ENCODE measurements at places on chromosomes 12 and 14.

- no peak for DNase-seq
Observed at GRCh38 chr12:53061404-53062010, 11.6 kb downstream of the TNS2 start.

DNA sequence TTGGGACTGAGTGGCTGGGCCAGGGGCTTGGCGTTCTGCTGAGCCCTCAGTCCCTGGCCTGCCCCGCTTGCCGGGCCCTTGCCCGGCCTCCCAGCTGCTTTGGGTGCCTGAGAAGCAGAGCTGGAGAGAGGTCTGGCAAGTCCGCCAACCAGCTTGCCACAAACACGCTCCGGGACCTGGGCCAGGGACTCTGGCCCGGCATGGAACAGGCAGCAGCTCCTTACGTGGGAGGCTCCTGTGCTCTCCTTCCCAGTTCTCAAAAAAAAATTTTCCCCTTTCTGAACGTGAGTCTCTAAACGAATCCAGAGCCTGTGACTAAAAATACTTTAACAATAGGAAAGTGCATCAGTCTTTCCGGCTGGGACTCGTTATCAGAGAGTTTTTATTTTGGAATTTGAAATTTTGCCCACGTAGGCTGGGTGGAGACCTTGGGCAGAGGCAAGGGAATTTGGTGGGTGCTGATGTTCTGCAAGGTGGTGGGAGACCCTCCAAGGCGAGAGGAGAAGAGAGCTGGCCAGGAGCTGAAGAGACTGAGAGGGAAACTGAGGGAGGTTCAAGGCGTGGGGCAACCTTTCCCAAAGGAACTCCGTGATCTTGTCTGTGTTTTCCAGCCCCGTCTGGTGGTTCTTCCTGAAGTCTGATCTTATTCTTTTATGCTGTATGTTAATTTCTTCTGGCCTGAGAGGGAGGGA is 6.8 kb upstream of the NR4A1 start:
- no peak for DNase-seq

DNA sequence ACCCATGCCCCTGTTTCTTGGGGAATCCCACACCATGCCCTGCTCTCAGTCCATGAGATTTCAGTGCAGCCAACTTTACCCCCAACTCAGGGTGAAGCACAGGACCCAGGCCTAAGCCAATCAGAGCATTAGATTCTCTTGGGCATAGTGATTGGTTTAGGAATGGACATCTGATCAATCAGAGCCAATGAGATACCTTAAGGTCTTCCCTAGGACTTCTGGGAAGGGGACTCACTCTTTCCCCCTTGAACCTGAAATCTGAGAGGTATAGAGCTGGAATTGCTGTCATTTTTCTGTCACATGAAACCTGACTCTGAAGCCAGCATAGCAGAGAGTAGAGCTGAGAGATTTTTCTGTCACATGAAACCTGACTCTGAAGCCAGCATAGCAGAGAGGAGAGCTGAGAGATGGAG is 127.1 kb downstream of the ZFP36L1 start:
- no peak for DNase-seq

- no peak for DNase-seq
Observed at GRCh38 chr12:28998662-28999120, 150.4 kb upstream of the FAR2 start.

DNA sequence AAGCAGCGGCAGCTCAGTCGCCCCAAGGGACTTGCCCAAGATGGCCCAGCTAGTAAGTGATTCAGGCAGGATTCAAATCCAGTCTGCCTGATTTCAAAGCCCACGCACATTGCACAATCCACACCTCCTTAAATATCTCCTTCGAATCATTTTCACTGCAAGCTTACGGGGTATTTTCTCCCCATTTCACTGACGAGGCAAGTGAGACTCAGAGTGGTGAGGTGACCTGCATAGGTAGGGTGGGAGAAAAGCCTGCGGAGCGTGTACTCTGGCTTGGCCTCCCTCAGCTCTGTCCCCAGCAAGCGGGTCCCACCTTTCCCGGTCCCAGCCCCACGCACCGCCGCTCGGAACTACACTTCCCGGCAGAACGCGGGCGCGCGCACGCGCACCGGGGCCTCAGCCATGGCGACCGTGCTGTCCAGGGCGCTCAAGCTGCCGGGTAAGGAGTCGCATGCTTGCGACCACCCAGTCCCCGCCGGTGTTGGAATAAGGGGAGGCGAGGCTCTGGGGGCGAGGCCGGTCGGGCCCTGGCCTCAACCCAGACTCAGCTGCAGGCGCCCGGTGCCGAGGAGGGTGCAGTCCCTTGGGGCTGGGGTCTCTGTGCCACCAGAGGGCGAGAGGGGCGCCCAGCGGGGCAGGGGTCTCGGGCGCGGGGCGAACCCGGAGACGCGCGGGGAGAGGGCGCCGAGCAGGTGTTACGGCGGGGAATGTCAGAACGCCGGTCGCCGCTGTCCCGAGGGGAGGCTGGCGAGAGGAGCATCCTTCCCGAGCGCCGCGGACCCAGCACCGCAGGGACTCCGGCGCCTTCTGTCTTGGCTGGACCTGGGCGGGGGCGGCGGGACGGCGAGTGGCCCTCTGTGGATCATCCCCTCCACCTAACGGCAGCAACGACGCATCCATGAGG is at the start of gene FAM234B:
FAM234B (plus strand) TSS at position 380 of the 904 bp plus-strand sequence; CDS start at position 403, 23 bp downstream.
- peak; percentile 63 for DNase-seq

DNA sequence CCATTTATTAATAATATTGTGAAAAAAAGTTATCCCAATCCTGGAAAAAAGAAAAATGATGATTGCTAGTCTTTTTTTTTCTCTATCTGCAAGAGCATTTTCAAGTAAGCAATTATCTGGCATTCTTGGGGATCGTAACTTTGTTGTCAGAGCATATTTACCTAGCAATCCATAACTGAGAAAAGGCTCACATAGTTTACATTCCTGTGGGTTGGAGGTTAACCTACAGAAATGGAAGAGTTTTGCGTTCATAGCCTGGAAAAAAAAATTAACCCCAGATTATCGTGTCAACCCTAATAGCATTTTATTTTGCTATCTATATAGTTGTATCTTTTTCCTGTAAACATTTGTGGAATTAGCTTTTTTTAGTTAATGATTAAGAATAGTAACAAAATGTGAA is 292.3 kb downstream of the DAD1 start:
- no peak for DNase-seq

DNA sequence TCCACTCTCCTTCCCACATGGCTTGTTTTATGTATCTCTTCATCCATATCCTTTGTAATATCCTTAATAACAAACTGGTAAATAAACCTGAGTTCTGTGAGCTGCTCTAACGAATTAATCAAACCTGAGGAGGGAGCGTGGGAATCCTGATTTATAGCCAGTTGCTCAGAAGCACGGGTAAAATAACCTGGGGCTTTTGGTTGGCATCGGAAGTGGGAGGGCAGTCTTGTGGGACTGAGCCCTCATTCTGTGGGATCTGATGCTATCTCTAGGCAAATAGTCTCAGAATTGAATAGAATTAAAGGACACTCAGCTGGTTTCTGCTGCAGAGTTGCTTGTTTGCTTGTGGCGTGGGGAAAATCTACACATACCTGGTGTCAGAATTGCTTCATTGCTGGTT is 17.5 kb upstream of the LDHB start:
- no peak for DNase-seq

DNA sequence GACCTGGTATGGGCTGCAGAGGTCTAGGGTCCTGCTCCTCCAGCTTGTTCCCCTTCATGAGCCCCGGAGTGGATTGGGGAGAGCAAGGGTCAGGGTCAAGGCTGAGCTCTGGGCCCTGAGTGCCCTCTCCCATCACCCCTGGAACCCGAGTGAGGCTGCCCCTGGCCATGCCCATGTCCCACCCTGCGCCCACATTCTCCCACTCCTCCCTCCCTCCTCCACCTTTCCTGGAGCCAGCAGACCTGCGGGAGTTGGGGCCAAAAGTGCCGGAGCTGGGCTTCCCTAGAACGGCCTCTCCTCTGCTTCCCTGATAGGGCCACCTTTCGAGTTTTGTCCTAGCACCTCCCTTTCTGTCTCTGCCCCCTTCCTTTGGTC is 590 bp downstream of the SCNN1A start:
- no peak for DNase-seq

DNA sequence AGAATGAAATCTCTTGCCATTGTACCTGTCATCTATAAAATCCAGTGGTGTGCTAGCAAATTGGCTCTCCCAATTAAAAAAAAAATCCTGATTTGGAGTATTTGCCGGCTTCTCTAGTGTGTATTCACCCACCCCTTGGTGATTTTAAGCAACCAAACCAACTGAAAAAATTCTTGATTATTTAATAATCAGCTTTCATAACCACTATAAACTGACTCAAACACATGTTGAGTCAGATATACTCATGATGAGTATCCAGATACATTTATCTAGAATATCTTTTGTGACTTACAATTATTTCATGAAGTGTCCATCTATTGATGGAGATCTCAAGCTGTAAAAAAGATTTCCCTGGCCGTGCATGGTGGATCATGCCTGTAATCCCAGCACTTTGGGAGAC is 205.4 kb downstream of the RASSF9 start:
- DNase-seq, result no peak

DNA sequence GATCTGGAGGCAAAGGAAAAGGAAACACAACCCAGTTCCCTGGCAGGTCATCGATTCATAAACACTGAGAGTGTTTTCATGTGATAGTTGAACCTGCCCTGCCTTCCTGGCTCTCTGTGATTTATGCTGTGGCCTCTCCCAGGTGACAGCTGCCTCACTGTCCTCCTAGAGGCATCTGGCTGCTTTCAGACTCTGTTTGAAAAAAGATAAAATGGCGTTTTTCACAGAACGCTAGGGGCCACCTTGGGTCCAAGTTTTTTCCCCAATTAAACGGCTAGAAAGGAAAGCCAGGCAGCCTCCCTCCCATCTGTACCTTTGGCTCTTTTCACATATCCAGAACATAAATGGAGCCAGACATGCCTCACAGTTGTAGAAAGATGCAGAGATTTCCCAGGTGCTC is 252.6 kb upstream of the CCDC196 start:
- DNase-seq, result no peak

DNA sequence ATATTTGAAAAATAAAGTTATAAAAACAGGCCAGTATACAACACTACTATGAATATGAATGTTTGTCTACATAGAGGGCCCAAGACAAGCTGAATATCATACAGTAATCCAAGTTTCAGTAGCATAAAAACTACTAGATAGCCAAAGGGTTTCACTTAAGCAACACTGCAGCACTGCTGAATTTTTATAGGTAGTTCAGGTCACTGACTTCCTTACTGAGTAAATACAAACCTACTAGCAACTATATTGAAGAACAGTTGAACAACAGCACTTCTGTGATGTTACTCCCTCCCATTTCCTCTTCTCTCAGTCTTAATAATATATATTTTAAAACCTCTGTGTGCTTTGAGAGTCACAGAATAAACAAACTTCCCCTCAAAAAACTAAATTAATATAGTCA is 42.7 kb downstream of the GTF2A1 start:
- no peak for DNase-seq

- DNase-seq, result no peak
Observed at GRCh38 chr12:108642269-108642870, 8.7 kb upstream of the SELPLG start.

DNA sequence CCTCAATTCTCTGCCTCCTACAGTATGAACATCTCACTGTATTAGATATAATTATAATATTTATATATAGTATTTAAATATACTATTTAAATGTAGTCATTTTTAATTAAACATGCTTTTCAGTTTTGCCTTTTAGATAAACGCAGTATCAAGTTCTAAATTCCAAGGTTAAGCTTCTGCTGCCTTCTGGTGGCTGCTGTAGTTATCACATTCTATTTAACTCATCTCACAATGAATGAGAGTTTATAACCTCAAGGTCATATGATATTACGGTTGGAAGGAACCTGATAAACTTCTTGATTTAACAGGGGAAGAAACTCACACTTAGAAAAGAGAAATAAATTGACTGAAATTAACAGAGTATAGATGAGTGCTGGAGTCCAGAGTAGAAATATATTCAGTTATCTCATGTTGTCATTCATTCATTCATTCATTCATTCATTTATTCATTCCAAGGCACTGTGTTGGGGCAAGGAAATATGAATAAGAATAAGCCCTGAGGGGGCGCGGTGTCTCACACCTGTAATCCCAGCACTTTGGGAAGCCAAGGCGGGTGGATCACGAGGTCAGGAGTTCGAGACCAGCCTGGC is 31.9 kb downstream of the GUCY2C start:
- DNase-seq, result no peak

DNA sequence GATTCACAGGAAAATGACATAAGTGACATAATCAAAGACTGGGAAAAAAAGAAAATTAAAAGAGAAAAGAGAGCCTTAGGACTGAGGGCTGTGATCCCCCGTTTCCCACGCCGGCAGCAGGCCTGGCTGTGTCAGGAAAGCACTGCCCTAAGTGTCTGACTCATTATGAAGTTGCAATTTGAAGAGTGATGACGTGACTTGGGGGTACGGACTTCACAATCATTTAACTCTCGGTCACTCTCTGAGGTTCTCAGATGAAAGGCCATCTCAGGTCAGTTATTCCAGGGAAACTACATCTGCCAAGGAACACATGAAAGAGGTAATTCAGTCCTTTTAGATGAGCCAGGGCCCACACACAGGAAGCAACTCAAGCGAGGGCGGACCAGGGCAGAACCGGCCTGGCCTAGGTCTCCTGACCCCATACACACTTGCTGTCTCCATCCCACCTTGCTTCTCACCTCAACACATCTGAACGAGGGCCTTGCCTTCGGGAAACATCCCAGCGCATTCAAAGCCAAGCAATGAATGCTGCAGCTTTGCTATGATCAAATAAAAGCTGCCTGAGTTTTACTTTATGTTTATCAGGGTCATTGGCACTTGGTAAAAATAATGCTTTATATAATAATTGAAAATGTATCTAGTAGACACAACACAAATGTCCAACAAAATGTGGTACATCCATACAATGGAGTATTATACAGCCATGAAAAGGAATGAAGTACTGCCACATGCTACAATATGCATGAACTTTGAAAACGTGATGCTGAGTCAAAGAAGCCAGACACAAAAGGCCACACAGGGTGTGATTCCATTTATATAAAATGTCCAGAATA is 2.7 kb downstream of the SSH1 start:
- DNase-seq, result no peak

GRCh38 chr14:95157048-95157326 is 342 bp downstream of the DICER1 start:
- no peak for DNase-seq

DNA sequence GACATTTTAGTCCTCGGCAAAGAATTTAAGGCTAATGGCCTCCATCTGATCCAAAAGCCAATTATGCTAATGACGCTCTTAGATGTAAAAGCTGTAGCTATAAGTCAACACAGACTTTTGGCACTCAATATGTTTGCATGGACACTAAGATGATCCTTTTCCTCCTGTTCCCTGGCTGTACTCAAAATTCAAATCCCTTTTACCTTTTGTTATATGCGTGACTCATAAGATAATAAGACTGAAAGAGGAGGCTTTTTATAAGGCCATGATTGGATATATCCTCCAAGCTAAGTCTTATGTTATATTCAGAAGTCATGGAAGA is 89.8 kb downstream of the PDZRN4 start:
- no peak for DNase-seq

- no peak for DNase-seq
Observed at GRCh38 chr12:6199531-6200255, 507 bp upstream of the CD9 start.
